ENCODE measurements at places on chromosomes 5 and 9. TPM values are rescaled to one million over a fixed set of nuclear protein-coding genes. Genes with fewer than 3 reads are reported as not detected.

Gene ZNF454
- total RNA-seq: not detected

Gene GFPT2
- 1.1 TPM for total RNA-seq

Gene NAA35
- 44.0 TPM for total RNA-seq

Gene PCDHGB7
- 0.91 TPM for total RNA-seq

Gene HAVCR2
- 1.1 TPM for total RNA-seq

Gene PCDHB12
- 4.7 TPM for total RNA-seq

Gene IFNB1
- not detected for total RNA-seq

Gene UGT3A1
- 2.0 TPM for total RNA-seq

Gene EDIL3
- total RNA-seq: 27.8 TPM

Gene NUDT12
- 12.0 TPM for total RNA-seq

Gene STPG3
- not detected for total RNA-seq

Gene CIZ1
- total RNA-seq: 72.6 TPM

Gene PTGR1
- 92.3 TPM for total RNA-seq

Gene TAS2R1
- total RNA-seq: not detected

Gene TRIP13
- 47.5 TPM for total RNA-seq

Gene FOXD4
- total RNA-seq: 1.4 TPM

Gene C8G
- not detected for total RNA-seq

Gene REEP2
- 8.5 TPM for total RNA-seq

Gene MYO10
- 9.3 TPM for total RNA-seq

Gene ELL2
- 4.2 TPM for total RNA-seq

Gene C9
- total RNA-seq: not detected

Gene ZSWIM6
- total RNA-seq: 10.6 TPM

Gene OLFM1
- total RNA-seq: not detected
